CD4-positive, alpha-beta T cell treated with Interleukin-1 beta for 1 hour (primary cell): ENCODE measurements at places on chromosomes 13 and 19.

DNA sequence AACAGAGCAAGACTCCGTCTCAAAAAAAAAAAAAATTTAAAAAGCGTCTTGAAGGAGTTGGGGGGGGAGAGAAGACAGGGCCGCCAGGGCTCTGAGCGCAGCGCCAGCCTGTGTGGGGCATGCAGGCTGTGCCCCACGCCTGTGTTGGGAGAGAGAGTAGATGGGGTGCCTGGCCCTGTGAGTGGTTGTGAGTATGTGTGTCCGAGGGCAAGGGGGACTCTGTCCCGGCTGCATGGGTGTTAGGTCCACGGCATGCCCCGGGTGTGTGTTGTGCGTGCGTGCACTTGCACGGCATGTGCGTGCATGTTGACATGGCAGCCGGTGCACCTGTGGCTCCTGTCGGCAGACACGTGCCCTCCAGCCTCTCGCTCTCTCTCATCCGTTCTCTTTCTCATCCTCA is 3.4 kb downstream of the MAP2K7 start:
- DNase-seq: no peak

DNA sequence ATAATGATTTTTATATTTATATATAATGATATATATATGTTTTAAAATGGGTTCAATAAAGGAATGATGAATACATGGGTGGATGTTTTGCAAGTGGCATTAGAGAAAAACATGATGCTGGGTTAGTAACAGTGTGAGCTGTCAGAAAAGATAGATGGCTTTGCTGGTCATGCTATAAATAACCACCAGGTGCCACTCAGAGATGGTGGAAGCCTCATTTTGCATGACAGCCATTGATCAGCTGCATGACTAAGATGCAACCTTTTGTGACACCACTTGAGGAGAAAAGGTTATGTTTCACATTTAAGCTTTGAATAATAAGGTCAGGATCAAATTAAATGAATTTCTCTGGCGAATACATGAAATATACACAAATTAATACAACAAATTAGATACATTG is 737.7 kb downstream of the PCDH9 start:
- no peak for DNase-seq

DNA sequence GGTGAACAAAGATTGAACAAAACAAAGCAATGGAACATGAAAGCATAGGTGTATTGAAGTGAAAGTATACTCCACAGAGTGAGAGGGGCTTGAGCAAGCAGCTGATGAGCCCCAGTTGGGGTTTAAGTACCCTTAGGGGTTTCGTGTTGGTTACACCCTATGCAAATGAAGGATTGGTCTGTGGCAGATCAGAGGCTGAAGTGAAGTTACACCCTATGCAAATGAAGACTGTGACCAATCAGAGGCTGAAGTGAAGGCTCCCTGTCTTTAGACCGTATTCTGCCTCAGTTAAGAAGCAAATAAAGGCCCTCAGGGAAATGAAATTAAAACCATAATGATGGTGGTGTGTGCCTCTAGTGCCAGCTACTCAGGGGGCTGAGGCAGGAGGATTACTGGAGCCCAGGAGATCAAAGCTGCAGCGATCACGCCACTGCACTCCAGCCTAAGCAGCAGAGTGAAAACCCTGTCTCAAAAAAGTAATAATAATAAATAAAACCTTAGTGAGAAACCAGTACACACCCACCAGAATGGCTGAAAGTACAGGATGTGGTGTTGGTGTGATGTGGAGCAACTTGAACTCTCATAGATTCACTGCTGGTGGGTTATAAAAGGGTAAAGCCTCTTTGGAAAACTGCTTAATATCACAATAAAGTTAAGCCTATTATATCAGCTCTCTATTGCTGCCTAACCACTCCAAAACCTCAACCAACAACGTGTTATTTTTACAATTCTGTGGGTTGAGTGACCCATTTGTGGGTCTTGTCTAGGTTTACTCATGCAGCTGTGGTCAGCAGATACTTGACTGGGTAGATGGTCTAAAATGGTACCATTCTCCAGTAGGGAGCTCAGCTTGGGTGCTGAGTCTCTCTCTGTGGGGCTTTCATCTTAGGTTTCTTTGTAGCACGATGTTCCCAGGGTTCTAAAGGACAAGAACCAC is 12.8 kb upstream of the UPF3A start:
- peak; percentile 33 for DNase-seq

DNA sequence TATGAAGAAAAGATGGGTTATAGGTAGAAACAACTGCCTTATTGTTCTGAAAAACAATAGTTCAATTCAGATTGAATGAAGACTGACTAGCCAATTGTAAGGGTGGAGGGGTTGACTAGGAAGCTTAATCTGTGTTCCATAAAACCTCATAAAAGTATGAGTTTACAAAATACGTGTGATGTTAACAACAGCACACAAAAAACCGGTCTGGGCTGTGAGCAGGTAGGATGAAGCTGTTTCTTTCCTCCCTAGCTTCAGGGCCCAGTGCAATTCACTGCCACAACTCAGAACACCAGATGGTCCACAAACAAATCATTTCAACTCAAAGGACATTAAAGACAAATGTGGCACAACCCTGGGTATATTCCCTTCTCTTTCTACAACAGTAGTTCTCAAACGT is 3.2 kb downstream of the OXGR1 start:
- no peak for DNase-seq

DNA sequence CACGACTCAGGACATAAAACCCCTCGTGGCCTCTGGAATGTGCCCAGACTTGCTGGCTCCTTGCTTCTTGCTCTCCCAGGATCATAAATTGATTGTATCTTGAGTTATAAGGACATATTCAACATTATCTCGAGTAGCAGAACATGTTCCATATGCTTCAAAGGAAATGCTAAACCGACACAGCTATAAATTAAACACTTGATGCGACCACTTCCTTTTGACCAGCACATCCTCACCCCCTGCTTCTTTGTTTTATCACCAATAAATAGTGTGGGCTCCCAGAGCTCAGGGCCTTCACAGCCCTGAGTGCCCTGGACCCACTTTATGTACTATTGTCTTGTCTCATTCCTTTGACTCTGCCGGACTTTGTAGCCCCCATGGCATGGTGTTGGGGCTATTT is 157.0 kb upstream of the PABPC3 start:
- no peak for DNase-seq
